Activated CD4-positive, alpha-beta T cell treated with anti-CD3 and anti-CD28 coated beads, Interleukin-2, amount 50 U/mL, for 24 hours (primary cell): ENCODE measurements at places on chromosomes 7 and 10.

GRCh38 chr7:55770778-55771177 lies 91.8 kb downstream of the SEPTIN14 start:
- no peak for DNase-seq

DNA sequence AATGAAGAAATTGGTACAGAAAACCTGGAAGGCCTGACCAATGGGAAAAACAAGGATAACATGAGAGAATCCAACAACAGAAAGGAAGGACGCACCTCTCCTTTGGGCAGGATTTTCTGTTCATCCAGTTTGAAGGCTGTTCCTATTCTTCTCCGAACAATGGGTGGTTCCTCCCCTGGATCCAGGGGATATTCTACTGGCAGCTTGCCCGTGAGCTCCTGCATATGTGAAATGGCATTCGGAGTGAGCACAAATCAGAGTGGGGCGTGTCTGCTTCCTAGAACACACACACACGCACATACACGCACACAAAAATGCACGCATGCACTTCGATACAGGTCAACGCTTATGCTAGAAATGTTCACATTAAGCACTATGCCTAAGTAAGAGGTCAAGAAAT lies 83.5 kb downstream of the PRPF18 start:
- DNase-seq = no peak

- DNase-seq = peak; percentile 69
Observed at GRCh38 chr10:46284286-46285229, 2.2 kb upstream of the ANTXRL start.

- DNase-seq = no peak
Observed at GRCh38 chr7:69676247-69676646, 78.0 kb downstream of the AUTS2 start.

- DNase-seq = no peak
Observed at GRCh38 chr7:137658190-137658900, 188.4 kb downstream of the DGKI start.

GRCh38 chr10:72883861-72884260 lies 9.7 kb upstream of the OIT3 start:
- DNase-seq = no peak

GRCh38 chr7:133625046-133625445 lies 372.2 kb downstream of the EXOC4 start:
- DNase-seq = no peak

- DNase-seq = no peak
Observed at GRCh38 chr7:26179826-26180497, 20.6 kb downstream of the HNRNPA2B1 start.

GRCh38 chr7:77707504-77707992 lies 11.3 kb downstream of the RSBN1L start:
- DNase-seq = no peak

DNA sequence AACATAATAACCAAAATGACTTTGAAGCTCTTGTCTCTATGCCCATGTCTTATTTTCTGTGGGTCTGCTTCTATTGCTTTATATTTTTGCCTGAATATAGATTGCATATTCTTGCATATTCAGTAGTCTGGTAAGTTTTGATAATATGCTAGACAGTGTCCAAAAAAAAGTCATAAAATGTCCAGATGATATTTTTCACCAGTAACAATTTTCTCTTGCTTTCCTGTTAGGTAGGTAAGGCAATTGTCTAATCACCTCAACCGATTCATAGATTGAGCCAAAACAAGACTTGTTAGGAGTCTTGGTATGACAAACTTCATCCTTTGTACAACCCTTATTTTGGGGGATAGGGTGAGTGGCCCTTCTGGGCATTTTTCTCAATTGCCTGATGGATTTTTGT lies 277.0 kb upstream of the NRP1 start:
- no peak for DNase-seq
